Fibroblast of pulmonary artery (primary cell): ENCODE measurements at places on chromosomes 2 and 18.

GRCh38 chr2:84855731-84856130 is 25.2 kb downstream of the TRABD2A start:
- DNase-seq, result no peak

DNA sequence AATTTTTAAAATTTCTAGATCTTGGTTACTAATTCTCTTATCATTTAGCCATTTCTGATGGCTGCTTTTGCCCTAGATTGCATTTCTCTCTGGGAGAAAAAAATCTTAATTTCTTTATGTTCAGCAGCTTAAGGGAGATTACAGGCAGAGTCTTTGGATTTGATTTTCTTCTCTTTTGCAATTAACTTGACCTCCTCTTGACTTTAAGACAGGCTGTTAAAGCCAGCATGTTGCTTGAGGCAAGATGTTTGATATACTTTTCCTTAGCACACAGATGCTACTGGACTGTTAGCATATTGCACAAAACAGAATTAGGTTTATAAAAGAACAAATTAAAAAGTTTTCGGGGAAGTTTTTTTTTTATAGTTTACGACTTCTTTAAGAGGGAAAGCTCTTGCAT is 50.0 kb downstream of the XRCC5 start:
- DNase-seq, result peak; percentile 12

DNA sequence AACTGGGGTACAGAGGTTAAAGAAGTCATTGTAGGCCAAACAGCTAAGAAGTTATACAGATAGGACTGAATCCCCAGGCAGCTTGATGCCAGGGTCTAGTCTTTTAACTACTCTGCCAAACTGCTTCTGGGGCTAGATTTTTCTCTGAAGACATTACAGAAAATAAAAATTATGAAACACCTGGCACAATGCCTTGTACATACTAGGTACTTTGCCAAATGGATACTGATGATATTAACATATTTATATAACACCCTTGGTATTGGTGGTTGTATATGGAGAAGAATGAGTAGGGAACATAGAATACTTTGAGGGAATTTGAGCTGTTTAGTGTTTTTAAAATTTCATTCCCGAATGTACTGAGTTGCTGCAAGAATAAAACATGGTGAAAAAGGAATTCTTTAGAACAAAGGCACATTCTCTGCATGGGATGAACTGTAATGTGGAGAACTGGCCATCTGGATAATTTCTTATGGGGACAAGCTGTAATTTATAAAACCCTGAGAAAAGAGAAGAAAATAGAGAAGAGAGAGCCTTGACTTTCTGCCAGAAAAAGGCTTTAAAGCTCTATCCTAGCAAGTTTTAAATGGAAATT is 210.9 kb upstream of the TMEM200C start:
- DNase-seq, result no peak

- DNase-seq, result peak; percentile 50
These were observed 32.5 kb downstream of the PRKRA start for GRCh38 chr2:178418426-178418825.

GRCh38 chr2:27922842-27923241 is 32.3 kb downstream of the BABAM2 start:
- DNase-seq, result no peak

DNA sequence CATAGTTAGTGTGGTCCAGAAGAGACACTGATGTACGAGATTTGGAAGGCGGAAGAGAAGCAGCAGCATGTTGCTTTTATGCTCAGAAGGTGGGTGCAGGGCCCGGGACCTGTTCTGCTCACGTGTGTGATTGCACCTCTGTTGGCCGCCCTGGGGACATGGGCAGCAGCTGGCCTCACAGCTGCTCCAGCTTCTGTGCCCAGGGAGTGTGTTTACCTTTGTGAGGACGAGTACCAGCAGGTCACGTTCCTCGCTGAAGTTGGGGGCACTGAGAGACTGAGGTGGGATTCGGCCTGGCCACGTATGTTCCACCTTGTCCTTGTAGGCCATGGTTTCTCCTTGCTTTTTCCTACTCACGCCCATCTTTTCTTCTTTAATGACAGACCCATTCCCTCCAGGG is 86.3 kb downstream of the PMAIP1 start:
- DNase-seq, result no peak

GRCh38 chr2:137675584-137676327 is 288.5 kb upstream of the HNMT start:
- no peak for DNase-seq

DNA sequence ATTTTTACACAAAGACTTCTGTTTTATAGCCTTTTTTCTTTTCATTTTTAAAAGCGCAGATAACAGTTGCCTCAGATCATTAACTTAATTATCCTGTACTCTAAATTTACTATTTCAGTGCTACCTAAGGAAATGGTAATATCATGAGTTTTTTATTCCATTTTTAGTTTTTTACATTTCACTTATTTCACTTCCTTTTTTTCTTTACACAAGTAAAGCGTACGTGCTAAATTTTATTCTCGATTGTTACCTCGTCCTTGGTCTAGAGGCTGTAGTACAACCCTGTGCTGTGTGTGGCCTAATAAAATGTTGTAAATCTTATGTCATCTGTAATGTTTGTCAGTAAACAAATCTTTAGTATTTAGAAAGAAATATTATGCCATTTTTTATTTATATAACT is 49.2 kb downstream of the CRIM1 start:
- DNase-seq, result no peak

DNA sequence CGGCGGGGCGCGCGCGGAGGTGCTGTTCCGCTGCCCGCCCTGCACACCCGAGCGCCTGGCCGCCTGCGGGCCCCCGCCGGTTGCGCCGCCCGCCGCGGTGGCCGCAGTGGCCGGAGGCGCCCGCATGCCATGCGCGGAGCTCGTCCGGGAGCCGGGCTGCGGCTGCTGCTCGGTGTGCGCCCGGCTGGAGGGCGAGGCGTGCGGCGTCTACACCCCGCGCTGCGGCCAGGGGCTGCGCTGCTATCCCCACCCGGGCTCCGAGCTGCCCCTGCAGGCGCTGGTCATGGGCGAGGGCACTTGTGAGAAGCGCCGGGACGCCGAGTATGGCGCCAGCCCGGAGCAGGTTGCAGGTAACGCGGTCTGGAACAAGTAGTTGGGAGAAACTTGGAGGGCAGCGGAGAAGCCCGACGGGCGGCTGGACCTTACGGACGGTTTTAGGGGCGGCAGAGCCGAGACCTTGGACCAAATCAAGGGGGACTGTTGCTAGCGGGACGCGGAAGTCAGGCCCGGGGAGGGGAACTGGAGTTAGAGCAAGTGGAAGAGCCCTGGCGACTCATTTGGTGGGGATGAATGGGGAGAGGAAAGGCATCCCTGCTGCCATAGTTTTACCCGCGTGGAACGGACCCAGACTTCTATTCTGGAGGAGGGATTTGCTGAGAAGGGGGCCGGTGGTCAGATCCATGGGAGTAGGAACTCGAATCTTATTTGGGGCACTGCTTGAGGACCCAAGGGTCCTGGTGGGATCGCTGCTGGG is 573 bp downstream of the IGFBP2 start:
- DNase-seq, result no peak

- no peak for DNase-seq
These were observed 75.5 kb upstream of the GATA6 start for GRCh38 chr18:22093731-22094357.

DNA sequence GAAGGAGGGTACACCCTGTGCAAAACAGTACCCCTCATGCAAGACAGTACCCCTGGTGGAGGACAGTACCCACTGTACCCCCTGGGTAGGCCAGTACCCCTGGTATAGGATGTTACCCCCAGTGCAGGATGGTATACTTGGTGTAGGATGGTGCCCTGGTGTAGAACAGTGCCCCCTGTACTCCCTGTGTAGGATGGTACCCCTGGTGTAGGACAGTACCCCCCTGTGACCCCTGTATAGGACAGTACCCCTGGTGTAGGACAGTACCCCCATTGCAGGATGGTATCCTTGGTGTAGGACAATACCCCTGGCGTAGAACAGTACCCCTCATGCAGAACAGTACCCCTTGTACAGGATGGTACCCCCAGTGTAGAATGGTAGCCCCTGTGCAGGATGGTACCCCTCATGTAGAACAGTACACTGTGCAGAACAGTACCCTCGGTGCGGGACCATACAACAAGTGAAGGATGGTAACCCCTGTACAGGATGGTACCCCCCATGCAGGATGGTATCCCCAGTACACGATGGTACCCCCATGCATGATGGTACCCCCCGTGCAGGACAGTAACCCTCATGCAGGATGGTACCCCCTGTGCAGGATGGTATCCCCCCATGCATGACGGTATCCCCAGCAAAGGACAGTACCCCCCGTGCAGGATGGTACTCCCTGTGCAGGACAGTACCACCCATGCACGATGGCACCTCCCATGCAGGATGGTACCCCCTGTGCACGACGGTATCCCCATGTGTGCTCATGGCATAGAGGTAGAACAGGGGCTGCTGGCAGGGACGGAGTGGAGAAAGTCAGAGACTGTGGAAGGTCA is 248.0 kb downstream of the DCDC2C start:
- DNase-seq, result no peak

DNA sequence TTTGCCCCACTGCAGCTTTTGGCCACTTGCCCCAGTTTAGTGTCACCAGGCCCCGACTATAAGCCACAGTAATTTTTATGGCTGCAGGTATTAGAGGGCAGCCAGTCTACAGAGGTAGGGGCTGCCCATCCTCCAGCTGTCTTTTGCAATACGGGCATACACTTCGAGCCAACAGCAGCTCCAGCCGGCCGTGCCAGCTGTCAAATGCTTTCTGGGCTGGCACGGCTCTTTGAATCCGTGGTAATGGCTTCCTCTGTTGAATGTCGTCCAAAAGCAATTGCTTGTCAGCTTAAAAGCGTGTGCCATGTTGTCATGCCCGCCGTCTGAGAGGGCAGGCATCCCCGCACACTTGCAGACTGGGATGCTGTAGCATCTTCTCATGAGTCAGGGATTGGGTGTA is 41.3 kb downstream of the BCL2L11 start:
- no peak for DNase-seq

DNA sequence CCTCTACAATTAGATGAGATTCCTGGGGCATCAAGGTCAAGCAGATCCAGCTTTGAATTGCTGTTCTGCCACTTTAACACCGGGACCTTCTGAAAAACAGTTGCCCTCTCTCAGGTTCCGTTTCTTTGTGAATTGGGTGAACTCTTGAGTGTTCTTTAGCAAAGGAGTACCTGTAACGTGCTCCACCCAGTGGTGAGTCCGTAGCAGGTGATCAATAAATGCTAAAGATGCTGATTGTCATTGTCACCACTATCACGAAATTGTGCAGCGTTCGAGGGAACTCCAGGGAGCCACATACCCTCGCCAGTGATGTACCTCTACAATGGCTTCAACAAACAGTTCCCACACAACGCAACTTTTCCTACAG is 81.9 kb downstream of the TCF7L1 start:
- no peak for DNase-seq

- no peak for DNase-seq
These were observed 50.1 kb downstream of the CD226 start for GRCh38 chr18:69897397-69898108.

GRCh38 chr2:205754285-205754923 is 72.1 kb downstream of the NRP2 start:
- DNase-seq, result no peak

GRCh38 chr2:63784461-63784860 is 57.2 kb upstream of the UGP2 start:
- no peak for DNase-seq

DNA sequence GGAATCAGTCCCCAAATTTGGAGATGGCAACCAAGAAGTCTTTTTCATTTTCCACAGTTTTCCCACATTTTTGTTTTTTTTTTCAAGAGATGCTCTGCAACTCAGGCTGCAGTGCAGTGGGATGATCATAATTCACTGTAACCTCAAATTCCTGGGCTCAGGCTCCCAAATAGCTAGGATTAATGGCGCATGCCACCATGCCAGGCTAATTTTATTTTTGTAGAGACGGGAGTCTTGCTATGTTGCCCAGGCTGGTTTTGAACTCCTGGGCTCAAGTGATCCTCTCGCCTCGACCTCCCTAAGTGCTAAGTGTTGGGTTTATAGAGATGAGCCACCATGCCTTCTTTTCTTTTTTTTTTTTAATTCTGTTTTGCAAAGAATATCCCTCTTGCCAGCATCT is 35.2 kb downstream of the PCBP1 start:
- DNase-seq, result no peak

DNA sequence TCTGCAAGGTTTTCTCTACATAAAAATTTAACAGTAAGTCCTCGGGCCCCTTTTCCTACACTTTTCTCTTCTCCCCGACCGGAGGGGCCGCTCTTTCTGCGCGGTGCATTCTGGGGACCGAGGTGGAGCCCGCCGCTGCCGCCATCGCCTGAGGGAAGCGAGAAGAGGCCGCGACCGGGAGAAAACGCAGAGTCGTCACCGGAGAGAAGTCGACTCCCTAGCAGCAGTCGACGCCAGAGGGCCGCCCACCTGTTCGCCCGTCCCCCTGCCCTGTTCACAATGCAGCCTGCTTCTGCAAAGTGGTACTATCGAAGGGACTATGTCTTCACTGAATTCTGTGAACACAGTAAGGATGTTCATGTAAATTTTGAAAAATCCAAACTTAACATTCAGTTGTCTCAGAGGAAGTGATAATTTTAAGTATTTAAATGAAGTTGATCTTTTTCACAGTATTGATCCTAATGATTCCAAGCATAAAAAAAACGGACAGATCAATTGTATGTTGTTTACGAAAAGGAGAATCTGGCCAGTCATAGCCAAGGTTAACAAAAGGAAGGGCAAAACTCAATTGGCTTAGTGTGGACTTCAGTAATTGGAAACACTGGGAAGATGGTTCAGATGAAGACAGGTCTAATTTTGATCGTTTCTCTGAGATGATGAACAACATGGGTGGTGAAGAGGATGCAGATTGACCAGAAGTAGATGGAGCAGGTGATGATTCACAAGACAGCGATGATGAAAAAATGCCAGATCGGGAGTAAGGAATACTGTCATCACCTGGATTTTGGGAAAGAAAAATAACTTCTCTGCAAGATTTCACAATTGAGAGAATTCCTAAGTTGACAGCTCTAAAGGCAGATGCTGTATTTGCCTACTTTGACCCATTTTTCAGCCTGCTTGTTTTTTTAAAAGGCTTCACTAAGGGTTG is 55.8 kb downstream of the ASXL2 start:
- DNase-seq, result peak; percentile 10

DNA sequence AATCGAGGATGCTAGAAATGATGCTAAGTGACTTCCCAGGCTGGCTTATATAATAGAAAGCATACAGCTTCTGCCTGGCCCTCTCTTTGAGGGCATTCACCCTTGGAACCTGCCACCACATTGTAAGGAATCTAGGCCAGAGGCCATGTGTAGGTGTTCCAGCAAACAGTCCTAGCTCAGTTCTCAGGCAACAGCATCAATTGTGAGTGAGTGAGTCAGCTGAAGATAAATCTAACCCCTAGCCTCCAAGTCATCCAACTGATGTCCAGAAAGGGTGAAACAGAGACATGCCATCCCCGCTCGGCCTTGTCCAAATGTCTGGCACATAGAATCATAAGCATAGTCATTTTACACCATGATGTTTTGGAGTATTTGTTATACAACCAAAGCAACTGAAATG is 324.3 kb upstream of the KLHL14 start:
- DNase-seq, result no peak
